ENCODE measurements at places on chromosomes 3 and 15.

DNA sequence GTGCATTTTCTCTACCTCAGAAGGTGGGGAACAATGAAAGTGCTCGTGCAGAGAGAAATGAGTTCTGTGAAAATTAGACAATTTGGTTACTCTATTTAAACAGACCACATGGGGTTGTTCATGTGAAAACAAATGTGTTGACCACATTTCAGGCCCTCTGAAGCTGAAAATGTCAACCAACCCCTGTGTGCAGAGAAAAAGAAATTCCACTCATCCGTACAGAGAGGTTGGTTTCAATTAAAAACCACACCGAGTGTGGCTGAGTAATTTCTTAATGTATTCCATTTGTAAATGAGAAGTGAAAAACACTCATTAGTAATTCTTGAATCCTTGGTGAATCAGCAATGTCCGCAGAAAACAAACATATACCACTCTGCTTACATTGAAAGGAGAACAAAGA, 46.9 kb upstream of the SLC7A14 start:
- peak; percentile 52 for DNase-seq

DNA sequence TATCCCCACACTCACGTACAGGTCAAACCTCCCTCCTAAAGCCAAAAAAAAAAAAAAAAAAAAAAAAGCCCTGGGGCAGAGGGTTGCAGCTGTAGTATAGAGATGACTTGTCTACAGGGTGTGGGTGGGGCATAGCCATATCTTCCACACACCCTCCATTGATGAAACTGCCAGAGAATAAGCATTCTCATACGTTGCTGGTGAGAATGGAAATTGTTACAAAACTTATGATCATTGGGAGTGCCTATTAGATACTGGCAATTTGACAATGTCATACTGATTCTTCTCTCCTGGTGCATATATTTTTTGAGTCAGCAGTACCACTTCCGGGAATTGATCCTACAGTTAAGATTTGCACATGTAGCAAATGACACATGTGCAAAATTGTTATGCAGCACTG, 11.0 kb upstream of the CTNNB1 start:
- DNase-seq: no peak

GRCh38 chr3:24086617-24087404, 141.7 kb downstream of the NR1D2 start:
- no peak for DNase-seq

DNA sequence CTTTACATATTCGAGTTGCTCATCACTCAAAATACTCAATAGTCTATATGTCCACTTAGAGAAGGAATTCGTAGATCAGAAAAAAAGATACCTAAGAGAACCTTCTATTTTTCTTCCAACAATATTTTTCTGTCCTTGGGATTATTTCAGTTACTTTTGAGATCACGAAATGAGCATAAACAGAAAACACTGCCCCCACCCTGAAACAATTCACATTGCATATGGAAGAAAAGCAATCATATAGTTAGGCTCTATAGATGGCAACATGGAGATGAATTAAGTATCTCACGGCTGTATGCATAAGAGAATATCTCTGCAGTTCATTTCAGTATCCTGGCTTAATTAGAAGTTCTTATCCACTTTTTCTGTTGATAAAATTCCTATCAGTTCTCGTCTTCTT, 391.1 kb downstream of the FGF12 start:
- peak; percentile 11 for DNase-seq

GRCh38 chr3:130377960-130378676, 32.6 kb downstream of the COL6A5 start:
- no peak for DNase-seq
